NCI-H446 treated with DMSO at 0.1 percent for 48 hours (cell line): ENCODE measurements at places on chromosomes 2 and 18.
A peak's percentile ranks its signal among the peaks of the same experiment; 100 is the strongest.

- peak; percentile 31 for DNase-seq
Observed at GRCh38 chr18:32175265-32175664, 14.6 kb upstream of the MEP1B start.

GRCh38 chr2:159683817-159684216 is 28.5 kb upstream of the MARCHF7 start:
- no peak for DNase-seq

DNA sequence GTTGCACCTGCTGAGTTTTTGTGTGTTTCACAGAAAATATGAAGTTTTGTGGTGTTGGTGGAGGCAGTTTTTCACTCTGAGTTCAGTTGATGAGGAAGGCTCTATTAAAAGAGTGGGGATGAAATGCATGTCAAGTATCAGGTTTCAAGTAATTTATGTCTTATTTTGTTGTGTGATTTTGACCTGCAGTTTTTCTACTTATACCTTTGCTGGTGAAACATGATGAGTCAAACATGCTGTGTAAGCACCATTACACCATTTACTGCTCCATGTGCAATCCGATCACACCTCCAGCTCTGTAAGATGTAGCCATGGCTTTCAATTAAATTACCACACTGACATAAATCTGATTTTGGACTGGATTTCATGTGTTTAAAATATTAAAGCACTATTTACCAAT is 174.5 kb upstream of the ZEB2 start:
- DNase-seq: no peak

DNA sequence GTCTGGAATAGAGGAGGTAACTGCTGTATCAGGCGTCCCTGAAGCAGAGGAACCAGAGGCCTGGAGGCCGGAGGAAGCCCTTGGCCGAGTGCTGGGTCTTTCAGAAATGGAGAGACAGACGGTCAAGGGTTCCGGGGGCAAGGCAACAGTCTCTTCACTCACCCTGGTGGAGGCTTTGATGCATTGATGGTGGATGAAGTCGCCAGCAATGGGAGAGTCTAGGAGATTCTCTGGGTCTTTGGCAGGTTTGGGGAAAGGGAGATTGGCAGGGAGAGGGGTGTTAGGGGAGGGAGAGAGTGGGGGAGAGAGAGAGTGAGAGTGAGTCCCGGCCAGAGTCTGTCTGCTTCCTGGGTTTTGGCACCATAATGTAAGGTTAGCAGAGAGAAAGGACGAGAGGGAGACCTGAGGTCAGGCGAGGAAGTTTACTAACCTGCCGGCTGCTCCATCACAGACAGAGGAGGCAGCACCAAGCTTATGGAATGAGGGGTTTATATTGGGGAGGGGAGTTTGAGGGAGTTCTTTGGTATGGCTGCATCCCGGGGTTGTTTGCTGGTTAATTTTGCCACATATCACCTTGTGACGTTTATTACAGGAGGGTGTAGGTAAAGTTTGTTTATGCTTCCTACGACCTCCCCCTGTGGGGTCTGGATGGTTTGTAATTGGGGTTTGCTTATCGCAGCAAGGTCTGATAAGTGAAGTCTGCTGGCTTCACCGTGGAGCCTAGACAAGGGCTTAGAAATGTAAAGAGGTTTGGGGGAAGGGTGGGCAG is 19.6 kb downstream of the COMMD1 start:
- DNase-seq: no peak

GRCh38 chr2:241053576-241054251 is 48.4 kb downstream of the MTERF4 start:
- DNase-seq: no peak

- DNase-seq: no peak
Observed at GRCh38 chr2:62974999-62975398, 75.6 kb upstream of the OTX1 start.

DNA sequence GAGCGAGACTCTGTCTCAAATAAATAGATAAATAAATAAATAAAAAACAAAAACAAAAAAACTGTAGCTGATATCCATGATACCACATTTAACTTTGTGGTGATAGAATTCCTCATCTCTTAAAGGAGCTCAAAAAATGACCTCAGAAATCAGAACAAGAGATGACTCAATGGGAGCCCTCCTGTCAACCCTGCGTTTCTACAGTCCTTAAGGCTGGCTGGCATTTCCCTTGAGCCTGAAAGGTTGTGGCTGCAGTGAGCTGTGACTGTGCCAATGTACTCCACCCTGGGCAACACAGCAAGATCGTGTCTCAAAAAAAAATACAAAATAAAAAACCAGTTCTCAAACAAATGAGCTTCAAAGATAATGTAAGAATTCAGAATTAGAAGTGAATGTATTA is 40.4 kb downstream of the CHST9 start:
- DNase-seq: no peak

DNA sequence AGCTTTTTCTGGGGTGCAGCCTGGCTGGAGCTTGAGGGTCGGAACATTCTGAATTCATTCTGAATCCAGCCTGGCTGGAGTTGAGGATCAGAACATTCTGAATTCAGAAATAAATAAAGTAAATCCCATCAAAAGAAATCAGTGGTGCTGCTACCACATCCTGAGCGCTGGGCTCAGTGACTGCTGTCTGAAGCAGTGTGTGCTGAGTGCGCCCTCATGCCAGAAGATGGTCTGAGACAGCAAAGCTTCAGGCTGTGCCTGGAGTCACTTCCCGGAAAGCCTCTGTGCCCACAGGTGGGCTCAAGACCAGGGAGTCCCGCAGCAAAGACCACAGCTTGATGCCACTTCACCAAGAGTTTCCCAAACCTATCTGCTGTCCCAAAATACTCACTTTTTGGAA is 187.9 kb downstream of the VAPA start:
- no peak for DNase-seq

DNA sequence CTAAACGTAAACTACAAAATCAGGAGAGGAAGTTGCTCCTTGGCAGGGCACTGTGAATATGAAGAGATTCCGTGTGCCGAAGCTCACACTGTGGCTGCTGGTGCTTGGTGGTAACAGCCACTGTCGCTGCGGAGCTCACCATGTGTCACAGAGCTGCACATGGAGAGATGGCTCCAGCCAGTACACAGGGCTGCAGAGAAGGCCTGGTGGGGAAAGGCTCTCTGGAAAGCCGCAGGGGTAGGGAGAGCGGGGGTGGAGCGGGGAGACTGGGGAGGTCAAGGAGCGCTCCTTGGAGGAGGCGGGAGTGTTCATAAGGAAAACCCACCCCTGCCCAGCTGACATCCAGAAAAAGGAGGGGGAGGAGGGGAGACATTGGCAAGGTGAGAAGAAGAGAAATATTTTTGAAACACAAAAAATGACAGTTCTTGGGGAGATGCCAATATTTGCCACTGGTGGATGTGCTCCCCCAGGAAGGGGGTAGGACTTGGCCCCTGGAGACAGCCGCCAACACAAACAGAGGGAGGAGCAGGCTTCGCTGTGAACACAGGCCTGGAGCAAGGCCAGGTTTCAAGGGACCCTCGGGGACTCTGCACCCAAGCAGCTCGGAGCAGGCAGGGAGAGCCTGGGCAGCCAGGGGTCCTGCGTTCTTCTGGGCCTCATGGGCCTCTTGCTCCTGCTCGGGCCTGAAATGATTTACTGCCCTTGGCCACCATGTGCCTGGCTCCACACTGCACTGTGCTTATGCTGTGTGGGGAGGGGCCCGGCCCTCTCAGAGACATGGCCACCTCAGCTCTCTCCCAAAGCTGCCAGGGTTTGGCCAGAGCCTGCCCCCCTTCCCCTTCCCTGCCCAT is 102.6 kb upstream of the GLI2 start:
- no peak for DNase-seq

DNA sequence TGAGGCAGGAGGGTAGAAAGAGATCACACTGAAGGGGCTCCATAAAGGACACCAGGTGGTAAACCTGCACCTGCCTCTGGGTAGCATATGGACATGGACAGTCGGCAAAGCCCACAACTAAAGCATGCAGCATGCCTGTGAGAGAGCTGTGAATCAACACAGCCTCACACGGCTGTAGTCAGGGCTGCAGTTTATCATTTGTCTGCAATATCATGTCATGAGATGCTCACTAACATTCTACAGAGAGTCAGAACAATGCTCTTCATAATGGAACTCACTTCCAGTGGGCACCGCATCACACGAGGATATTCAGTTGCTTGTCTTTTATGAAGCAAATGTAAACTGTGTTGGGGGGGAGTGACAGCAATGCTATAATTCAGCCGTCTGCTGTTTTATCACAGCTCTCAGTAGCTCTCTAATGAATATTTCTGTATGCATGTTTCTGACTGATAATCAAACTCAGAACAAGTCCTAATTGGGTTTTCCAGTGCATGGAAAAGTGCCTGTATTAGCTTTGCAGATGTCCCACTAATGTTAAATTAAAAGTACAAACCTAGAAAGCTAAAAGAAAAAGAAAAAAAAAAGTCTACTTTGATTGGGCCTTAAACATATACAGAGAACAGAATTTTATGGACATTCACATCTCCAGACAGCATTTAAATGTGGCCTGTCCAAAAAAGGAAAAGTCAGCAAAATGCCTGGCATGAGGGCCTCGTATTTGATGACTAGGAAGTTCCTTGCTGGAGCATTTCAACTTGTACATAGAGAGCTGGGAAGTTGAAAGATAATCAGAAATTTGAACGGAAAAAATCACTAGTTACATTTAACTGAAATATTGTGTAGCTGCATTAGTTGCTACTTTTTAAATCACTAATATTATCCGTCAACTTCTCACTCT is 406.1 kb upstream of the SOX11 start:
- DNase-seq: no peak

DNA sequence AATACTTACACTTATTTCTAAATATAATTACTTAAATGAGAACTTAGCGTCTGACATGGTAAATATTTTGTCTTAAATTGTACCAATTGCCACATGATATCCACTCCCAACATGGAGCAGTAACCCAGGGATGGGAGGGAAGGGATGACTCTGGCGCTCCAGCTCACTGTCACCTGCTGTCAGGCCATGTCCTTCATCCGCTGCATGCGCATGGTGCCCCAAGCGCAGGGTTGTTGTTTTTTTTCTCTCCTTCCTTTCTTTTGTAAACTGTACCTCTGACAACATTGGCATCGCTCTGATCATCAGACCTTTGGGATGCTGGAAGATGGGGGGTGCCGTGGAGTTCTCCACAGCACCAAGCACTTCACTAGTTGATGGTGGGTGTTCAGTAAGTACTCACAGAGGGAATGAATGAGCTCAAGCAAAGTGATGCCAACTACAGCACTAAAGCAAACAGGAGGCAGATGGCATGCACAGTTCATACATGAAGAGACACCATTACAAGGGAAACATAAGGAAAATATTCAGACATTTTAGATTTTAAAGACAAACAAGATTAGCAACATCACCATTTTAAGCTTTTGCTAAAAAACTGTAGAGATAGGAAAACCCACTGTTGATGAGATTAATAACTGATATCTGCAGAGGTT is 247.8 kb downstream of the GBX2 start:
- DNase-seq: peak; percentile 3

GRCh38 chr2:2824588-2824987 is 493.5 kb upstream of the MYT1L start:
- DNase-seq: no peak

DNA sequence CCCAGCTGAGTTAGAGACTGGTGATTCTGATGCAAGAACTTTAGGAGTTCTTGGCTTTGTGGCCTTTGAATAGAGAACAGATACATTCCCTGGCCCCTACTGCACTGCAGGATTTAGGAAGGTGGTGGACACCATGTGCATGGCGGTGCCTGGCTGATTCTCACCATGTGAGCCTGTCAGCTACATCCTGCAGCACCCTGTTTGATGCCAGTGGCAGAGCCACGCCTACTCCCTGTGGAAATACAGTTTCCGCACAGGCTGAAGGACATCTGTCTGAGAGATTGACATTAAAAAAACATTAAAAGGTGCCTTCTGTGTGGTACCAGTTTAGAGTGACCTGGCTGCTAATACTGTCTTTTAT is 50.0 kb downstream of the KCNE4 start:
- no peak for DNase-seq

GRCh38 chr18:24078391-24078790 is 60.5 kb upstream of the CABYR start:
- no peak for DNase-seq

GRCh38 chr2:39537150-39537549 is 100.1 kb upstream of the MAP4K3 start:
- DNase-seq: no peak

DNA sequence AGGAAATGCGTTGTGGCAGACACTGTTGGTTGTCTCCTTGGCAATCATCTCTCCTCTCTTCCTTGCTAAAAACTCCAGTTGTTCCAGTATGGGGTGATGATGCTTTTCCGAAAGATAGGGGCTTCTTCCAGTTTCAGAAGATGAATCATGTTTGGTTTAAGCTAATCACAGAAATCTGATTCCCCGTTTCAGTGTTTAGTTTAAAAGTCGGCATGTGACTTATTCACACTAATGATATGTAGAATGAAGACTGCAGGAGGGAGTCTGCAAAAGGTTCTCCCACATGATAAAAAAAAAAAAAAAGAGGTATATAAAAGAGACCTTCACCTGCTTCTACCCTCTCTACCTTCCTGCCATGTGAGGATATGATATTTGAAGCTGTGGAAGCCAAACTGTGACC is 239.0 kb upstream of the SIX2 start:
- DNase-seq: no peak

GRCh38 chr18:61239051-61239450 is 94.2 kb upstream of the CDH20 start:
- no peak for DNase-seq

DNA sequence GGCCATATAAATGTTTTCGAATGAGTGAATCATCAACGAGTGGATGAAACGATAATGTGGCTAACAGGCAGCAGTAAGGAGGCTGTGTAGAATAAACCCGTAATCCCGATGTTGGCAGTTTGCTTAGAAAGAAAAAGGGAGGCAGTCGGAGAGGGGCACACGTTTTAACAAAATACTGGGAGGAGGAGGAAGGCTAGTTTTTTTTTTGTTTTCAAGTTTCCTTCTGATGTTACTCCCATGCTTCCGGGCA is 476 bp upstream of the MSH2 start:
- no peak for DNase-seq

GRCh38 chr2:138455275-138455674 is 46.3 kb upstream of the SPOPL start:
- no peak for DNase-seq

DNA sequence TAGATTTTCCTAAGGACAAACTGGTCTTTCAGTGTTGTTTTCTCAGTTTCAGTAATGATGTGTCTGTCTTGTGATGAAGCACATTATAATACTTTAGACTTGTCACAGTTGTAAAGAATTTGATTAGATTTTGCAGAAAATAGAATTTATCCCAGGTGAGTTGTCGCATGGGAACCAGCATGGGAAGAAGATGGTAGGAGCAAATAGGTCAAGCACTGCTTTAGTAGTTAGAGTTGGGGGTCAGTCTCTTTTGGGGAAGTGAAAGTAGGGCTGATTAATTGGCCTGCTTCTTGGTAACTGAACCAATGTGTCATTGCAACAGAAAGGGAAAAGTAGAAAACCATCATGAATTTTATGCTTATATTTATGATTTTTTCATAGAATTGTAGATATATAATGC is 153.2 kb upstream of the MYO3B start:
- DNase-seq: no peak

- no peak for DNase-seq
Observed at GRCh38 chr2:238127165-238128060, 11.1 kb upstream of the KLHL30 start.

GRCh38 chr2:215887303-215887702 is 126.0 kb downstream of the MREG start:
- DNase-seq: no peak
